Choroid plexus epithelial cell (primary cell): ENCODE measurements at places on chromosomes 12 and 14.

DNA sequence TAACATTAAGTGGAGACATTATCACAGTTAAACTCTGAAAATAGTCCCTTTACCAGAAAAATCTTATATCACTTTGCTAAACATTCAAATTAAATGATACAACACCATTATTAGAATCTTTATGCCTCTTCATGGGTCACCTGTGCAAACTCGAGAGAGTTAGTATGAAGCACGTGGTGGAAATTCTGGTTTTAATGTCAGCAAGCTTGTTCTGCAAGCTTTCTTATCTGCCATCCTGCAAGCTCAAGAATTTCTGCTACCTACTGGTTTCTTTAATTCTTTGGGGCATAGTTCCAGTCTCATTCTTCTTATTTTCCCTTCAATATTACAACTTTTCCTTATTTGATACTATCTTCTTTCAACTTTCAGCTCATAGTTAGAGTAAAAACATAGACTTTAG lies 868 bp downstream of the CATSPERB start:
- DNase-seq, result no peak

DNA sequence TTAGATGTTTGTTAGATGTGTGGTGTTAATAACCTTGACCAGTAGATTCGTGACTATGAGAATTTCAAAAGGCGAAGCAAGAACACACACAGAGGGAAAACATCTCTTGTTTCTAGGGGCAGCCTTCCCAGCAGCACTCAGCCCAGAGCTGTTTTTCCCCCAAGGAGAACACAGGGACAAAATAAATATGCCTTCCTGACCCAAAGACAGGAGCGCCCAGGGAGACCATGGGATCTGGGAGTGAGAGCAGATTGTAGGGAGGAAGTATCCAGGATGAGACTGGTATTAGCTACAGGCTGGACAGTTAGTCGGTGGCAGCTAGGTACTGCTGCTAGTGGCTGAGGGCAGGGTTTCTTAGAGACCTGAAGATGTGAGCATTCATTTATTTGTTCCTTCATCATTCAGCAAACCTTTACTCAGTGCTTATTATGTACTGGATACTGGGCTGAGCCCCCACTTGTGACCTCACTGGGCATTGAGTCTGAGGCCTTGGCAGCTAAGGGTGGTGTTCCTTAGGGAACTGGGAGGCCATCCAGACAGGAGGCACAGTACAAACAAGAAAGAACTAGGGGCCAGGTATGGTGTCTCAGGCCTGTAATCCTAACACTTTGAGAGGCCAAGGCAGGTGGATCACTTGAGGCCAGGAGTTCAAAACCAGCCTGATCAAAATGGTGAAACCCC lies 469.8 kb downstream of the ZFP36L1 start:
- no peak for DNase-seq

- no peak for DNase-seq
These were observed 219.3 kb downstream of the RMST start for GRCh38 chr12:97681612-97682504.

DNA sequence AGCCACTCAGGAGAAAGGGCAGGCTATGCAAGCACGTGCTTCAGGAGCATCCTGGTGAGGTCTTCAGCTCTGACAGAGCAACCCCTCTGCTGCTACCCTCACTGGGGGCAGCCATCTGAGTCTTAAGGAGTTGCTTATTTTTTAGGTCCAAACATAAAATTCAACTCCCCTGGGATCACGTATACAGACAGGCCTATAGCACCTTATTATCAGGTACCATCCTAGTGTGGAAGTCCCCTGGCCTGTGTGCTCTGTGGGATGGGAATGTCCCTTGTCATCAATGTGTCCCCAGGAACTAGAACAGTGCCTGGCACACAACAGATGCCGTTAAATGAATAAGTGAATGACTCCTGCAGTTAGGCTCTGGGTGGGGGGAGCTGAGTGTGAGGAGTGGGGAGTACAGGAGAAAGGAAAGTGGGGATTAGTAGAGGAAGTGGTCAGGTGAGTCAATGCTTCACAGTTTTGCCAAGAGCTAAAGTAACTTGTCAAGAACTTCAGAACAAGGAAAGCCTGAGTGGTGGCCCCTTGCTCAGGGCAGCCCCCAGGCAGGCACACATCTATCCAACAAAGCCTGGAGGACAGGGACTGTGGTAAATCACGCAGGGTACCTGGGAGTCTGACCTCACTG lies 33.5 kb downstream of the DAD1 start:
- DNase-seq, result no peak

GRCh38 chr12:5163661-5164060 lies 120.0 kb downstream of the KCNA5 start:
- DNase-seq, result no peak

- no peak for DNase-seq
These were observed 26.4 kb downstream of the DEGS2 start for GRCh38 chr14:100132903-100133510.

- peak; percentile 27 for DNase-seq
These were observed 10.4 kb downstream of the KRT83 start for GRCh38 chr12:52310622-52311284.

GRCh38 chr14:96914571-96915128 lies 117.5 kb downstream of the VRK1 start:
- no peak for DNase-seq
